Activated CD4-positive, alpha-beta memory T cell treated with anti-CD3 and anti-CD28 coated beads for 36 hours (primary cell): ENCODE measurements at places on chromosomes 13 and 19. TPM values are rescaled to one million over a fixed set of nuclear protein-coding genes. Genes with fewer than 3 reads are reported as not detected.
A peak's percentile ranks its signal among the peaks of the same experiment; 100 is the strongest.

GRCh38 chr13:91214031-91214430 lies 133.5 kb upstream of the MIR17HG start:
- H3K36me3 ChIP-seq, result no peaks in the 10 kb centered on the region
- DNase-seq, result no peak
- peaks cover 16% of the 10 kb centered on the region for H3K27me3 ChIP-seq
- H3K4me3 ChIP-seq, result no peak overlapping the region
- no peak overlapping the region for H3K27ac ChIP-seq

DNA sequence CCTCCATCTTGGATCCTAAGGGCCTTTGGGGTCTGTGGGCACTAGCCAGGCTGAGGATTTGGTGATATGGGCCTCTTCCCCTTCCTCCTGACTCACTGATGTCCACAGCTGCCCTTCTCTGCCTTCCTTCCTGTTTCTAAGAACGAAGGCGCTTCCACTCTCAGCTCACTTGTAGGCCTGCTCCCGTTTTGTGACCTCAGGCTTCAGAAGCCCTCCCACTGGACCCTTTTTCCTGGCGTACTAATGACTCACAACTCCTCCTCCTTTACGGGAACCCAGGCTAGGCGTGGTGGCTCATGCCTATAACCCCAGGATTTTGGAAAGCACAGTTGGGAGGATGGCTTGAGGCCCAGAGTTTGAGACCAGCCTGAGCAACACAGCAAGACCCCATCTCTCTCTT lies 55.6 kb downstream of the TMED1 start:
- peaks cover 52% of the 10 kb centered on the region for H3K36me3 ChIP-seq
- no peaks in the 10 kb centered on the region for H3K4me1 ChIP-seq
- H3K27ac ChIP-seq, result peak overlapping the region; percentile 62
- no peaks in the 10 kb centered on the region for H3K27me3 ChIP-seq
- no peak overlapping the region for H3K4me3 ChIP-seq
- no peak for DNase-seq

Gene MEIOSIN
- not detected for total RNA-seq

Gene ZNF574
- total RNA-seq, result 12.2 TPM

Gene ZNF20
- total RNA-seq, result 1.5 TPM

DNA sequence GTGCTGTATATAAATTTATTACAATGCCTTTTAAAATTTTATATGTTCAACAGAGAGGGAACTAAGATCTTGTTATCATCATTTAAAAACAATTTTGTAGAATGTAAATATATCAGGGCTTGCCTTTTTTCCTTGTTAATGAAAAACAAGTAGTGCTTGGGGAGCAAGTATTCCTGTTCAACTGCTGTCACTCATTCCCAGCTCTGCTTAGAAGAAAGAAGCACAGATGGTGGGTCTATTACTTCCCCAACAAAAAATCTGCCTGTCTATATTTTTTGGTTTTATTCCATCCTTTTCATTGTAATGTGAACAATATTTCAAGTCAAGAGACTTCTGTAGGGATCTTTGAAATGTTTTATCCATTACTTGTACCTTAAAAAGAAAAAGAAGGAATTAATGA lies 503.9 kb downstream of the GPC5 start:
- H3K36me3 ChIP-seq, result no peaks in the 10 kb centered on the region
- no peak overlapping the region for H3K4me3 ChIP-seq
- no peak overlapping the region for H3K27ac ChIP-seq
- H3K27me3 ChIP-seq, result no peaks in the 10 kb centered on the region
- H3K4me1 ChIP-seq, result no peaks in the 10 kb centered on the region
- DNase-seq, result no peak

Gene RAVER1
- 81.5 TPM for total RNA-seq

GRCh38 chr13:58960888-58961287 lies 1202.8 kb downstream of the DIAPH3 start:
- no peak for DNase-seq
- H3K4me1 ChIP-seq, result no peaks in the 10 kb centered on the region
- H3K4me3 ChIP-seq, result no peak overlapping the region
- no peak overlapping the region for H3K27ac ChIP-seq
- H3K36me3 ChIP-seq, result no peaks in the 10 kb centered on the region
